ENCODE measurements at places on chromosomes 5 and 9. TPM values are rescaled to one million over a fixed set of nuclear protein-coding genes. Genes with fewer than 3 reads are reported as not detected.

GRCh38 chr9:84557751-84558150 is 111.8 kb upstream of the NTRK2 start:
- no peak for DNase-seq

Gene DMRT3
- total RNA-seq, result not detected

Gene TMEM252
- not detected for total RNA-seq

Gene RACK1
- 2,993 TPM for total RNA-seq

Gene LPAR1
- total RNA-seq, result 134 TPM

Gene TAF11L5
- not detected for total RNA-seq

- DNase-seq, result no peak
Measured at GRCh38 chr5:73946919-73947602, 321.1 kb downstream of the ARHGEF28 start.
